ENCODE measurements at places on chromosomes 13 and 19.

DNA sequence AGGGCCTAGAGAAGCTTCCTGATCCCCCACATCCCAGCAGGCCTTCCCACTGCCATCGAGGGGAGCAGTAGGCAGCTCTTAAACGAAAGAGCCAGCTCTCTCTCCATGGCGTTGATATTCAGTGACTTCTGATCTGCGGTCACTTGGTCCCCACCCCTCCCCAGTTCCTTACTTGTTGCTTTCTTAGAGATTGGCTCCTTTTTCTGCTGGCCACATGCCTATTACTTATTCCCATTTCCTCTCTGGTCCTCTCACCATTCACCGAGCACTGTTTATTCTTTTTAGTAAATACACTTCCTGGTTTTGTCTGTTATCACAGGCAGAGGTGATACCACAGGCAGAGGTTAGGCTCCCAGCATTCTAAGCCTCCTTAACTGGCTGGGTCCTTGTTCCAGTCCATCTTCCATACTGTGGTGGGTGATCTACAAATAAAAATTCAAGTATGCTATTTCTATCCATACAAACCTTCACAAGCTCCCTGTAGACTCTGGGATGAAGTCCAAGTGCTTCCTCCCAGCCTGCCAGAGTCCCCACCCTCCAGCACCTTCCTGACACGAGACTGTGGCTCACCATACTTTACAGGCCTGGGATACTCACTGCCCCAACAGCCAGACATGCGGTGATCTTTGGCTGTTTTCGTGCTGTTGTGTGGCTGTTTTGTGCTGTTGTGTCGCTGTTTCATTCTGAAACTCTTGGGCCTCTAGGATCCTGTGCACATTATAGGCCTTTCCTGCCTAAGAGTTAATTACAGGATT is 315.9 kb downstream of the ATP8A2 start:
- DNase-seq: no peak

- DNase-seq: no peak
Observed at GRCh38 chr19:39083983-39084731, at the start of gene ACP7. ACP7 (plus strand) TSS chr19:39084368; CDS start chr19:39085270, 902 bp downstream.

GRCh38 chr13:108944760-108945159 is 315.3 kb downstream of the MYO16 start:
- DNase-seq: no peak

- peak; percentile 80 for DNase-seq
Observed at GRCh38 chr13:105969761-105970160, 565.7 kb downstream of the EFNB2 start.

- peak; percentile 19 for DNase-seq
Observed at GRCh38 chr13:48571126-48571913, 38.4 kb upstream of the RCBTB2 start.

DNA sequence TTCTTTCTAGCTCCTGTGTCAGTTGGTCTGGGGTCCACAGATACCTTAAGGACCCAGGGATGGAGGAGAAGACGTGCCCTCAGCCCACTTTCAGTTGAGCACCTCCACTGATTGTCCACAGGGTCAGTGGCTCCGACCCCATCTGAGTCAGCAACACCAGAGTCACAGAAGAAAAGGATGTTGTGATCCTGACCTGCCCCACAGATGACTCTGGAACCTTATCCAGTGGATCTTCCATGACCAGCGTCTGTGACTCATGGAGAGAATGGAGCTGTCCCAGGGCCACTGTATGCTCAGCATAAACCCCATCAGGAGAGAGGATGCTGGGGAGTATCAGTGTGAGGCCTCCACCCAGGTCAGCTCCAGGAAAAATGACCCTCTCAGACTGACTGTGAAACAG is 22.0 kb downstream of the CEACAM4 start:
- DNase-seq: no peak

DNA sequence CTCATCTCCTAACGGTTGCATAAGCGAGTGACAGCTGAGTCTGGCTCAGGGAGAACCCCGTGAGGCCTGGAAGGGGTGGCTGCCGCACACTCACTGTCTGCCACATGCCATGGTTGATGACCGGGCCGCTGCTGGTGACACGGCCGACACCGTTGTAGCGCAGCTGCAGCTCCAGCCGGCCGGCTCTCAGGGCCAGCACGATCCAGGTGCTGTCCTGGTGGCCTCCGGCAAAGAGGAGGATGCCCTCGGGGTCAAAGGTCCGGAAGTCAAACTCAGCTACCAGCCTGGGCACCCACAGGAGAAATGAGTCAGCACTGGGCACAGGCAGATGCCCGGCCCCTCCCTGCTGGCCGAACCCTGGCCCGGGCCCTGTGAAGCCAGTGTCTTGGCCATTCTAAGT is 31.7 kb downstream of the GAS6 start:
- no peak for DNase-seq

GRCh38 chr13:33262062-33262487 is 23.5 kb downstream of the STARD13 start:
- DNase-seq: peak; percentile 71

- no peak for DNase-seq
Observed at GRCh38 chr19:15976836-15977689, 28.3 kb downstream of the OR10H4 start.

- no peak for DNase-seq
Observed at GRCh38 chr13:107548338-107548737, 667.0 kb downstream of the LIG4 start.

- peak; percentile 4 for DNase-seq
Observed at GRCh38 chr13:84867246-84867645, 932.0 kb downstream of the SLITRK6 start.

GRCh38 chr19:42472402-42473147 is 29.8 kb upstream of the CXCL17 start:
- DNase-seq: no peak

DNA sequence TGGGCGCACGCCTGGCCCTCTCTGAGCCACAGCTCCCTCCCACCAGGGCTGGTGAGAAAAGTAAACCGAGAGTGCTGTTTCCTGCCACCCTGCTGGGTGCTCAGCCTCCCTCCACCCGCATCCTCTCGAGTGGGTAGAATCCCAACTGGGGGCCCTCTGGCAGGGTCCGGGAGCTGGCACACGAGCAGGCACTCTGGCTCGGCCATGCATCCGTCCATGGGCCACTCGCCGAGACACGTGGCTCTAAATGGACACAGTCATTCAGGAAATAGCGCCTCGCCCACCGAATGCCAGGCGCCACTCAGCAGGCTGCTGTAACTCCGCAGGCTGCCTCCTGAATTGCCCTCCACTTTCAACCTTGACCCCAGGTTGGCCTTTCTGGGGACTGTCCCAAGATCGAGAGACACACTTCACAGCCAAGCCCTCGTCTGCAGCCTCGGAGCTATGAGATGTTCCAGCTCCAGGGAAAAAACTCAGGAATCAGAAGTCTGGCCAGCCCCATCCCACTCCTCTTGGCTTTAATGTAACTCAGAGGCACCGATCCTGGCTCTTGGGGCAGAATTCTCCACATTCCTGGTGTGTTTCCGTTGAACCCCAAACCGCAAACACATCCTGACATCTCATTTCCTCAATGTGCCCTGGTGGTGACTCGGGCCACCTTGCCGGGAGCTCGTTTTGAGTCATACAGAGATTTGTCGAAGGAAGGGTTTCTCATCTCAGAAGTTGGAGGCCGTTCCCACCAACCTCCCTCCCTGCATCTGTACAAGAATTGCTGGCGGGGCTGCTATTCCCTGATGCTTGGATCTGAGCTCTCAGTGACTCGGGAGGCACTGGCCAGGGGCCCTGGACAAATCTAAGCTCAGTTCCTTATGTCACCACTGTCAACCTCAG is 14.1 kb downstream of the KLF2 start:
- DNase-seq: peak; percentile 90

GRCh38 chr13:83377491-83377890 is 504.8 kb downstream of the SLITRK1 start:
- DNase-seq: no peak

DNA sequence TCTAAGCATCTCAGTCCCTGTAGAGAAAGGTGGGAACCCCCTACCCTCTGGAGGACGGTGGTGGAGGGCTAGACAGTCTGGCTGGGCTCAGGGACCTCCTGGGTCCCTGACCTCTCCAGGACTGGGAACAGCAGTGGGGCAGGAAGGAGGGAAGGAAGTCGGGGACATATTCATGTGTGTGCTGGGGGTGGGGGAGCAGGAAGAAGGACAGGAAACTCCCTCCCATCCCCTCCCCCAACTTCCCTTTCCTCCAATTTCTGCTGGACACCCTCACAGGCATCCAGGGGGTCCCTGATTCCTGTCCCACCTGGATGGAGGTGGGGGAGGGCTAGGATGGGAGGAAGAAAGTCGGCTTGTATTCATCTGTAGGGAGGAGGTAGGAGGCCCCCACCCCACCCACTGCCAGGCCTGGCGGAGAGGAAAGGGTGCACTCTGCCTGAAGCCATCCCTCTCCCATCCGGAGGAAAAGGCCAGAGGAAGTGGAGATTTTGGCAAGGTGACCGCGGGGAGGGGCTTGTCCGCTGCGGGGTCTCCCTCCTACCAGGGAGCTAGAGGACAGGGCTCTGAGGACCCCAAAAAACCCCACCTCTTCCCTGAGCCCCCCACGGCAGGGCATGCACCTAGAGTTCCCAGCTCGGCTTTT is 2.3 kb downstream of the NOVA2 start:
- no peak for DNase-seq

DNA sequence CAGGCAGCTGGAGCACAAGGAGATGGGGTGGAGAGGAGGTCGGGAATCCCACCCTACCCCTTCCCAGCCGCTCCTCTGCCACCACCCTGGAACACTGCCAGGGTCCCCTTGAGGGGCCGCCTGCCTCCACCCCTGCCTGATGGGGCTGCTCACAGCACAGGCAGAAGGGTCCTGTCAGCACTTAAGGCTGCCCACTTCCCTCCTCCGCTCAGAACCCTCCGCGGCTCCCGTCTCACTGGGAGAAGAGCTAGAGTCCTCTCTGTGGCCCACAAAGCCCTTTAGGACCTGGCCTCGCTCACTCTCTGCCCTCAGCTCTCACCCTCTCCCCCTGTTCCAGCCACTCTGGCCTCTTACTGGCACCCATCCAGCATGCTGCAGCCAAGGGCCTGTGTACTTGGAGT is 3.4 kb upstream of the POLD1 start:
- DNase-seq: no peak

- DNase-seq: peak; percentile 22
Observed at GRCh38 chr19:19372656-19373416, 32.6 kb upstream of the GATAD2A start.

- no peak for DNase-seq
Observed at GRCh38 chr13:95793781-95794180, 116.8 kb downstream of the DNAJC3 start.

DNA sequence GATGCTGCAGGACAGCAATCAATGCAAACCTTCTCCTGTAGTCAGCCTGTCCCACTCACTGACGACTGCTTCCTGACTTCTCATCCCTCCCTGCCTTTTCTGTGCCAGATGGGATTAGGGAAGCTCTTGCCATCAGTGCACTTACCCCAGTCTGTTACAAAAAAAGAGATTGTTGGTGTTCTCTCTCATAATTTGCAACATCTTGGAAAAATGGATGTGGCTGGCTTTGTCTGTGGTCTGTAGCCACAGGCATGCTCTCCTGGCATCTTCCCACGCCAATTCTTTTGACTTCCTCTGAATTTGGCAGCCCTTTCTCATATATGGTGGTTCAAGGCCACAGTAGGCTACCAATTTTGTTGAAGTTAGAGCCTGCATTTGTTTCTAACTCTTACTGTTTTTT is 11.6 kb upstream of the HTR2A start:
- peak; percentile 55 for DNase-seq

DNA sequence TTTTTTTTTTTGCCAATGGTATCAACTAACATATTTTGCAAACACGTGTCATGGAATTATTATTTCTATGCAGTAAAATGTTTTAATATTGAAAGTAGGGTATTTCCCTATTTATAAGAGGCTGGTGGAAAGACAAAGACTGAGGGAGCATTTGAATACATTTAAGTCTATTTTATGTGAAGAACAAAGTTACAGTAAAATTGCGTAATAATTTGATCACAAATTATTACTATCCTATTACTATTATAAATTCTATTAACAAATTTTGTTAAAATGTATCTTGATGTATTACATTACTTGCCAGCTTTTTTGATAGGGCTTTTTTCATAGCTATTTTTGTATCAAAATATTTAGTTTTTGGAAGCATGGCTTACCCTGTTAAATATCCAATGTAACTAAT is 58.4 kb downstream of the GPC5 start:
- DNase-seq: no peak

- no peak for DNase-seq
Observed at GRCh38 chr13:42652642-42653415, 78.9 kb downstream of the TNFSF11 start.
